M059J (cell line): ENCODE measurements at places on chromosomes 12 and 14. TPM values are rescaled to one million over a fixed set of nuclear protein-coding genes. Genes with fewer than 3 reads are reported as not detected.

The EPYC gene
- total RNA-seq = 0.17 TPM in 1 of 2 replicates, not detected in the other

The ALDH2 gene
- total RNA-seq = 9.0 and 20.5 TPM in 2 replicates

The PLD4 gene
- not detected in 2 replicates for total RNA-seq

The ENDOU gene
- not detected in 2 replicates for total RNA-seq

The HCAR3 gene
- total RNA-seq = not detected in 2 replicates

The FAM181A gene
- total RNA-seq = not detected in 2 replicates

The TMTC1 gene
- total RNA-seq = 3.9 and 6.3 TPM in 2 replicates

The CAPZA3 gene
- total RNA-seq = not detected in 2 replicates

The ACOT4 gene
- total RNA-seq = 0.15 TPM in 1 of 2 replicates, not detected in the other

The VPS33A gene
- total RNA-seq = 20.5 and 26.2 TPM in 2 replicates

The LIN7A gene
- 1.3 and 1.9 TPM in 2 replicates for total RNA-seq

The PRMT5 gene
- total RNA-seq = 67.3 and 83.3 TPM in 2 replicates

The CEBPE gene
- total RNA-seq = not detected in 2 replicates

The GZMB gene
- total RNA-seq = not detected in 2 replicates
